Left lung (tissue), 14 donors: ENCODE measurements at places on chromosomes 1 and 21. TPM values are rescaled to one million over a fixed set of nuclear protein-coding genes. Genes with fewer than 3 reads are reported as not detected.

MTARC2 gene
- 45.8 TPM for total RNA-seq

DNA sequence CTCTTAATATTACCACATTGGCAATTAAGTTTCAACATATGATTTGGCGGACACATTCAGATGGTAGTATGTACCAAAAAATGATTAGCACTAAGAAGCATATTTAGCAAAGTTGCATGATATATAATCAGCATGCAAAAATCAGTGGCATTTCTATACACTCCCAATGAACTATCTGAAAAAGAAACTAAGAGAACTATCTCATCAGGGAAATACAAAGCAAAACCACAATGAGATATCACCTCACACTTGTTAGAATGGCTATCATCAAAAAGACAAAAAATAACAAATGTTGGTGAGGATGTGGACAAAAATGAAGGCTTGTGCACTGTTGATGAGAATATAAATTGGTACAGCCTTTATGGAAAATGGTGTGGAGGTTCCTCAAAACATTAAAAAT lies 31.4 kb upstream of the DENND1B start:
- no peaks in the 10 kb centered on the region for H3K36me3 ChIP-seq
- H3K4me1 ChIP-seq, result no peaks in the 10 kb centered on the region
- no peak overlapping the region for H3K4me3 ChIP-seq
- H3K27ac ChIP-seq, result no peak overlapping the region

DNA sequence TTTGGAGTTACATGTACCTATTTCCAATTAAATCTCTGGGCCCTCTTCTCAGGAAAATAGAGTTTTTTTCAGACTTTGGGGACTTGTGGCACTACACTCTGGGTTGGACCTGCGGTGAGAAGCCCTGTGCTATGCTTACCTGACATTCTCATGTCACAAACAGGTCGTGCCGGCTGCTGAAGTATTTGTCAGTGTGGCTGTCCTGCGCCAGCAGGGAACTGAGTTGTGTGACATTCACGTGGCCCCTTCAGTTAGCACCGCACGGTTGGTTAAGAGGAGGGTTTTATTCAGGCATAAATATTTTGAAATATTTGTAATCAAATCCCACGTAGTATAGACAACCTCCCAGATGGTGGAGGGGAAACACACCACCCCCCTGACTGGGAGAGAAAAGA lies 6.3 kb upstream of the COL6A2 start:
- H3K27me3 ChIP-seq, result no peaks in the 10 kb centered on the region
- H3K27ac ChIP-seq, result peak overlapping the region; percentile 82
- no peak overlapping the region for H3K4me3 ChIP-seq
- DNase-seq, result no peak
- H3K36me3 ChIP-seq, result no peaks in the 10 kb centered on the region
- H3K4me1 ChIP-seq, result no peaks in the 10 kb centered on the region

PRAMEF9 gene
- total RNA-seq, result not detected

GRCh38 chr1:188155261-188155660 lies 1326.5 kb downstream of the PLA2G4A start:
- H3K27me3 ChIP-seq, result no peaks in the 10 kb centered on the region
- H3K27ac ChIP-seq, result no peak overlapping the region
- H3K36me3 ChIP-seq, result no peaks in the 10 kb centered on the region
- H3K4me1 ChIP-seq, result no peaks in the 10 kb centered on the region
- DNase-seq, result peak; percentile 1

DNA sequence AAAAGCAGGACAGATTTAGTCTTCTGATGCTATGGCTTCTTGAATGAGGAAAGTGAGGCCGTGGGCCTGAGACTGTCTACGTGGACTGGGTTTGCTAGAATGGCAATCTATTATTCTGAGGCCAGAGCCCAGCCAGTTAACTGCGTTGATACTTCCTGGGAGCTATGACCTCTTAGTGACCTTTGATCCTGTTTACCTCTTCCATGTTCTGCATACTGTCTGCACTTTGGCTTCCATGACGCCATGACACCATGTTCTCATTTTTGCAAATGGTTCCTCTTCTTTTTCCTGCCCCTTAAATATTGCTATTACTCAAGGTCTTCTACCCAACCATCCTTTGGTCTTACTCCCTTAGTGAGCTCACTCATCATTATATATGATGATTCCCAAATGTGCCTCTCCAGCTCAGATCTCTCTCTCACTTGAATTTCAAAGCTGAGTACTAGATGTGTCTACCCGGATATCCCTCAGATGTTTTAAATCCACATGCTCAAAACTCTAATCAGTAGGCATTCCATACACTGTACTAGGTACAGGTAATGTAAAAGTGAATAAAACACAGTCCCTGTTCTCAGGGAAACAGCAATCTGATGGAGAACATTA lies 66.1 kb upstream of the ATP1A1 start:
- no peak overlapping the region for H3K27ac ChIP-seq
- H3K36me3 ChIP-seq, result no peaks in the 10 kb centered on the region
- H3K4me3 ChIP-seq, result no peak overlapping the region
- H3K4me1 ChIP-seq, result peaks cover 5% of the 10 kb centered on the region
- H3K27me3 ChIP-seq, result no peaks in the 10 kb centered on the region

DNA sequence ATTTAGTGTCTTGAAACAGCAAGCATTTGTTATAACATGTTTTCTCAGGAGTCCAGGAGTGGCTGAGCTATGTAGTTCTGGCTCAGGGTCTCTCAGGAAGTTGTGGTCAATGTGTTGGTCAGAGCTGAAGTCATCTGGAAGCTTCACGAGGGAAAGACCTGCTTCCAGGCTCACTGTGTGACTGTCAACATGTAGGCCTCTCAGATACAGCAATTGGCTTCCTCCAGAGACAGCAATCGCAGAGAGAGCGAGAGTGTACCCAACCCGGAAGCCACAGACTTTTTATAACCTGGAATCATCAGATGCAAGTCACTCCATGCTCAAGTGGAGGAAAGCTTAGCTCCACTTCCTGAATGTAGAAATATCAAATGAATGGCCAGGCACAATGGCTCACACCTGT lies 40.9 kb downstream of the TNFRSF9 start:
- DNase-seq, result no peak
- no peaks in the 10 kb centered on the region for H3K36me3 ChIP-seq
- no peak overlapping the region for H3K27ac ChIP-seq
- H3K4me1 ChIP-seq, result no peaks in the 10 kb centered on the region
- H3K4me3 ChIP-seq, result no peak overlapping the region

DNA sequence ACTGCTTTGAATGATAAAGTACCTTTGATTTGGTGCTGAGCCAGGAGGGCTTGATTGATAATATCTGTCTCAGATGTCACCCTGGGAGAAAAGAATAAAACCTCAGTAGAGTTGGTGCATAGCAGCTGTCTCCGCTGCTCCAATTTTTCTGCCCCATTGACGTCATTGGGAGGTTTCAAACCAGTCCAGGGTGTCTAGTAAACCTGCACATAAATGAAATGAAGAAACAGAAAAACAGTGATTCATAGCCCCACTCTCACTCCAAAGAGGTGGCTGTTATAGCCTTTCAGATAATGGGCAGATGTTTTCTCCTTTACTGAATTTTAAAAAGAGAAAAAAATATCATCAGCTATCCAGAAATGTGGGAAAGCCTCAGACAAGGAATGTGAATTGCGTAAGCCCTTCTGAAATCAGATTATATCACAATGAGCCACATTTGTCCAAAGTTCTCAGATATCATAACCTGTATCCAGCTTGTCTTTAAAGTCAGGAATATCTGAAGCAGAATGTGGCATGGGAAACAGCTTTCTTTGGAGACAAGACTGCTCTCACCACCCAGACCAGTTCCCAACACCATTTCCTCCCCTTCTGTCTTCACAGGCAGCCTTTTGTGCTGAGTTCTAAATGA lies 351.3 kb upstream of the SGIP1 start:
- H3K27ac ChIP-seq, result no peak overlapping the region
- no peak overlapping the region for H3K4me3 ChIP-seq
- DNase-seq, result no peak
- H3K36me3 ChIP-seq, result no peaks in the 10 kb centered on the region
- no peaks in the 10 kb centered on the region for H3K4me1 ChIP-seq

DNA sequence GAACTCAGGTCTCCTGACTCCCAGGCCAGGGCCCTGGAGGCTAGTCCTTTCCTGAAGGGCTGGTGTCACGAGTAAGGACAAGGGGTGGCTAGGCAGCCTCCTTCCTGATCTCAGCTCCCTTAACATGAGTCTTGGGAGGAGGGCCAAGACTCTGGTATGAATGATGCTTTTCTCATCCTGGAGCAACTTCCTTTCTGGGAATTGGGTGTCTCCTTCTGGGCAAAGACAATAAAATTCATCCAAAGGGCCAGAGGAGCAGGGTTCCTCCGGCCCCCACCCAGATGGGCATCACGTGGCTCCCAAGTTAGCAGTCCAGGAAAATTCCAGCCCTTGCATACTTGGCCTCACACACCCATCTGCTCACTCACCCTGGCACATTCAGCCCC lies at the start of gene FAM167B:
FAM167B (plus strand) TSS at position 335 of the 386 bp plus-strand sequence. CDS start 200 bp downstream, outside the sequence.
- H3K4me1 ChIP-seq, result peaks cover 12% of the 10 kb centered on the region
- no peaks in the 10 kb centered on the region for H3K36me3 ChIP-seq
- no peaks in the 10 kb centered on the region for H3K27me3 ChIP-seq

ZMYM1 gene
- 16.1 TPM for total RNA-seq

BARHL2 gene
- total RNA-seq, result not detected

DNA sequence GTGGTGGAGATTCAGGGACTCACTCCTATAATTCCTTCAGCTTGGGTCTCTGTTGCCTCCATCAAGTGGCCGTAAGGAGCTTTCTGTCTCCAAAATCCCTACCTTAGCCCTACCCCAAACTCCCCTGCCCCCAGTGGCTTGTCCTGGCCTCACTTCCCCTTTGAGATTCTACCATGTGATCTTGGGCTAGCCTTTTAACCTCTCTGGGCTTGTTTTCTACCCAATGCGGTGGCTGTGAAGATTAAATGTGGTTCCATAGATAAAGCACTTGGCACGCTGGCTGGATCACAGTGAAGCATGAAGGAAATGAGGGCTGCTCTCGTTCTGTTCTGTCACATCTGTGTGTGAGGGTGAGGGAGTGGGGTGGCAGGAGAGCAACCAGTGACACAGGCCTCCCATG lies 43.6 kb downstream of the FAAH start:
- peaks cover 6% of the 10 kb centered on the region for H3K4me1 ChIP-seq
- no peak overlapping the region for H3K27ac ChIP-seq
- no peaks in the 10 kb centered on the region for H3K27me3 ChIP-seq
- no peak for DNase-seq
- no peak overlapping the region for H3K4me3 ChIP-seq
- H3K36me3 ChIP-seq, result no peaks in the 10 kb centered on the region

GRCh38 chr1:1996207-1996651 lies 7.4 kb downstream of the CFAP74 start:
- peaks cover 21% of the 10 kb centered on the region for H3K27me3 ChIP-seq
- H3K36me3 ChIP-seq, result no peaks in the 10 kb centered on the region
- H3K27ac ChIP-seq, result no peak overlapping the region

- H3K27me3 ChIP-seq, result no peaks in the 10 kb centered on the region
- DNase-seq, result no peak
These were observed 92.1 kb downstream of the LRRC8C start for GRCh38 chr1:89725011-89725370.

GRCh38 chr1:235022981-235023710 lies 105.5 kb downstream of the TOMM20 start:
- H3K36me3 ChIP-seq, result no peaks in the 10 kb centered on the region
- no peaks in the 10 kb centered on the region for H3K27me3 ChIP-seq
- no peak for DNase-seq
- H3K4me1 ChIP-seq, result no peaks in the 10 kb centered on the region
- H3K27ac ChIP-seq, result no peak overlapping the region

TTC39A gene
- 40.8 TPM for total RNA-seq

DNA sequence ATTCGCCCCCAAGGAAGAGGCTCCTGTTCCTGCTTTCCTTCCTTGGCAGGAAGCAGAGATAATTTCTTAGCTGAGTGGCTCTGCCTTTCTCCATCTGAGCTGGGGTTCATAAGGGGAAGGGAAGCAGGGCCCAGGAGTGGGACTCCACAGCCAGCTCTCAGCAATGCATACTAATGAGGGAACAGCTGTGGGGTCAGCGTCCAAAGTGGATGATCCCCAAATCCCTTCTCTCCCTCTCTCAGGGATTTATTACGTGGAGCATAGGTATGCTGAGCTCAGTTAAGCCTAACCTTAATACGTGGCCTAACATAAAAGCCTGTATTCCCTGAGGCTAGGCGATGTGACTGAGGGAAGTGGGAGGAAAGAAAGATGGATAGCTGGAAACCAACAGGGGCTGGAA lies 87.3 kb upstream of the CTTNBP2NL start:
- no peaks in the 10 kb centered on the region for H3K4me1 ChIP-seq
- H3K27ac ChIP-seq, result no peak overlapping the region
- DNase-seq, result no peak
- H3K27me3 ChIP-seq, result no peaks in the 10 kb centered on the region
- H3K4me3 ChIP-seq, result no peak overlapping the region

FAAH gene
- 23.3 TPM for total RNA-seq

DNA sequence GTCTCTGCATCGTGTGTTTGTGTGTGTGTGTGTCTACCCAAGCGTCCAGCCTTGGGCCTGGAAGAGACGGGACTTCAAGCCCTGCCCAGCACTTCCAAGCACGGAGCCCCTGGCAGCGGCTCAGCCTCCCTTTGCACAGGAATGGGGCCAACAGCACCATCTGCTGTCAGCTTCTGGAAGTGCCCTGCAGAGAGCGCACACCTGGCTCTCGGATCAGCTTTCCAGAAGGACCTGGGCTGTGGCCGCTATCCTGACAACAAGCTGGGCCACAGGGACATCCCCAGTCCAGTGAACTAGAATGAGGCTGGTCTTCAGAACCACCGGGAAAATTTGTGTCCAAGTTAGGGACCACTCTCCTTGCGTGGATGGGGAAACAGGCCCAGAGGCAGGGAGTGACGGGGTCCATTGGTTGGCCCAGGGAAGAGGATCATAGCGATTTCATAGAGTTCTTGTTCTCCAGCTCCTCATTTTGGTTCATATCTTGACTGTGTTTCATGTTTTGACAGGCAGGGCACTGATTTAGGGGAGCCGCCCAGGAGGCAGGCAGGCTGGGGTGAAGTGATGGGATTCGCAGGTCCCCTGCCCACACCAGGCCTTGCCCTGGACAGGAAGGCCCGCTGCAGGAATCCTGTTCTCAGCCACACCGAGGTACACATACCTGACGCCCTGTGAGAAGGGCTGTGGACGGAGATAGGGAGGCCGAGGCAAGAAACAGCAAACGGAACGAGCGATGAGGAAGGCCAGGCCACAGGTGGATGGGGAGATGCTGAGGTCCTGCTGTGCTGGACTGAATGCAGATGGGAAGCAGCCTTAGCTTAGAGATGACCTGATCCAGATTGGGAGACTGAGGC lies 38.4 kb downstream of the TAS1R2 start:
- DNase-seq, result peak; percentile 88
- H3K27me3 ChIP-seq, result peaks cover 54% of the 10 kb centered on the region
- H3K4me1 ChIP-seq, result no peaks in the 10 kb centered on the region
- no peak overlapping the region for H3K27ac ChIP-seq
- H3K4me3 ChIP-seq, result no peak overlapping the region
- no peaks in the 10 kb centered on the region for H3K36me3 ChIP-seq
